ENCODE measurements at places on chromosomes 7 and 10.

GRCh38 chr7:15515252-15515651 is 46.6 kb downstream of the AGMO start:
- no peak for DNase-seq

DNA sequence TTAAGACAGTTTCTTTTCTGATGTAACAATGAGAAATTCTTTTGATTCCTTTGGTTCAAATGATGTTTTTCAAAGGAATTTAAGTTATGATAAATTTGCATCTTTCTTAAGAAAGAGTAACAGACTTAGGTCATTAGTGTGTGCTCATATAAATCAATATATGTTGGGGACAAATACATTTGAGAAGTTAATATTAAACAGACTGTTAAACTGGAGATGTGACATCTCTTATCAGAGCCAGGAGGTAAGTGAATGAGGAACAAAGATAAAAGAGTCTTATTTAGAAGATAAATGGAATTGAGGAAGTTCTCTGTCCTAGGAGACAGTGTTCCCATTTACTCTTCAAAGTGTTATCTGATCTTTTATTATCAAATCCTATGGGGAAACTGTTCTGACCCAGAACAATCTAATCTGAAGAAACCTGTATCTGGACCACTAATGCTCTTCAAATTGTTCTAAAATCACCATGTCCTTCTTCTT is 104.8 kb upstream of the LAMB4 start:
- no peak for DNase-seq

DNA sequence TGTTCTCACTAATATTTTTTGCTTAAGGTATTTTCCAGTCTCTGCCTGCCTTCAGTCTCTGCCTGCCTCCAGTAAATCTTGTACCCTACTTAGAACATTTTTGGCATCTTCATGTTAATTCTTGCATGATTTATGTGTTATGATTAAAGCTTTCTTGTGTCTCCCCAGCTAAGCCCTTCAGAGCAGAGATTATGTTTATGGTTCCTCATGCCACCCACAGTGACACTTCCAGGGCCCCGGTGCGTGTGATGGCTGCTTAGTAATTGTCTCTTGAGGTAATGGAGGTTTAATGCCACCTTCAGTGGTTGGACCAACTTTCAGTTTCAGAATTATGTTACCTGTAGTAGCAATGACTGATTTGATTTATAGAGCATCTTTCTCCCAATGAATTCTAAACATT is 70.6 kb upstream of the MET start:
- no peak for DNase-seq

- DNase-seq = peak; percentile 80
Measured at GRCh38 chr7:77331938-77332695, 84.0 kb downstream of the GSAP start.

DNA sequence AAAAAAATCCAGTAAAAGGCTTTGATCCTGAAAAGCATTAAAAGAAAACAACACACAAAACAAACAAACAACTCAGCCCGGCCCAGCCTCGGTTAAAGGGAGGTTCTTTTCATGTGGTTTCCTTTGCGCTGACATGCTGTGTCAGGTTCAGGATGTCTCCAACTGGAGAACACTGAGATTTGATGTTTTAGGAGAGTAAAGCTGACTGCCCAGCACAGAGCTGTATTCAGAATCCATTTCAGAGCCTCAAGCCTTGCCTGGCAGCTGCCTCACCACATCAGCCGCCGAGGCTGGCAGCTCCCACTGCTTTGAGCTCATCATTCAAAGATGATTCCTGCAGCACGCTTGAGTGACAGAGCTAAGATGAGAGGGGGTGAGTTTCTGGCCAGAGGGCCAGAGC is 205.8 kb upstream of the LYZL1 start:
- no peak for DNase-seq

DNA sequence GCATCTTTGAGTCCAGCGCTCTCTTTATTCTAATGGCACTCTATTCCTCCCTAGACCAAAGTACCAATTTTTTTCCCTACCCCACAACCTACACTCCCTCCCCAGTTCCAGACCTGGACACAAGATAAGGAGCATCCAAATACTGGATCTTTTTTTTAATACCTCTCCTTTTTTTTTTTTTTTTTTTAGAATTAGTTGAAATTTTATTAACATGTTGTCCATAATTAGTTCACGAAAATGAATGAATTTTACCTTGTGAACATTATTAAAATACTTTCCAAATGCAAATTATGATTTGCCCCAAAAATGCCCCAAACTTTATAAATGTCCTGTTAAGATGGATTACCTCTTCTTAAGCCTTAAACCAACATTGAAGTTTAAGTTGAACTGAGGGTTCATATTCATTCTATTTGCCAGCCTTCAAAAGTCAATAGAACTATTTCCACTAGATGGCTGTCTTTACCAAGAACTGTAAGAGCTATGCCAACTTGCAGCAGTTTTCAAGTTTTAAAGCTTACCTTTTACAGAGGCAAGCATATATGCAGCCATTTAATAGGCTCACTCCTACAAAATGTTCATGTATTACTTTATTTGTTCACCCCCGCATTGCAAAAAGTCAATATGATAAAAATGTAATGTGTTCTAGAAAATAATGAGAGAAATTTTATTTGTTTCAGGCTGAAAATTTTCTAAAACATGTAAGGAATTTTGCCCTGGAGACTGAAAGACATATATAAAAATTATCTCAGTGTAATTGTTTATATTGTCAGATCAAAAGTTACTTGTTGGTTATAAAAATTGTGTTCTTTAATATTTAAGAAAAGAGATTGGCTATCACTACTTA is 39.7 kb upstream of the TNKS2 start:
- peak; percentile 67 for DNase-seq

GRCh38 chr7:18941207-18941606 is 176.2 kb downstream of the TWIST1 start:
- no peak for DNase-seq

- no peak for DNase-seq
Measured at GRCh38 chr7:139488810-139489209, 5.3 kb upstream of the KLRG2 start.

DNA sequence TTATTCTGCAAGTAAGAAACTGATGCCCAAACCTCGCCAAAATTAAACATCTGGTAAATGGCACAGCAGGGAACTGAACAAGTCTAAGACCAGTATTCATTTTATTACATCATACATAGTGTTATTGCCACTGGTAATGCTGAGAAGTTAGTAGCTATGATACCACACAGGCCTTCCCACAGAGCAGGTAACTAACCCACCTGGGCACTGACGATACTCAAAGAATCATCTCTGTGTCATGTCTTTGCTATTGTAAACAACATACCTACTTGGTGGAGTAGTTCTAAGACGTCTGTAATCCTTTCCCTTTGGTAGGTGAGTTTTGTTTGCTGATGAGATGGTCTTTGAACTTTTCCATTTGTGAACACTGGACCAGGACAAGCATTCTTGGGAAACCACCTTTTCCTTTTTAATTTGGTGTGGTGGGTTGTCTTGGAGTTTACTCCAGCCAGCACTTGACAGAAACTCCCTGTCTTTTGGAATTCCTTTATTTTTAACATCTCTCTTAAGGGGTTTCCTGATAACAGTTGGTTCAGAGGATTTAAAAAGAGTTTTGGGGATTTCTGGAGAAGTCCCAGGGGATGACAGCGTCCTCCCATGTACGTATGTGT is 40.9 kb downstream of the PDSS1 start:
- peak; percentile 35 for DNase-seq
